ENCODE measurements at places on chromosomes 6 and 20.

- no peak for DNase-seq
Measured at GRCh38 chr6:52570291-52570700, 6.6 kb downstream of the TRAM2 start.

DNA sequence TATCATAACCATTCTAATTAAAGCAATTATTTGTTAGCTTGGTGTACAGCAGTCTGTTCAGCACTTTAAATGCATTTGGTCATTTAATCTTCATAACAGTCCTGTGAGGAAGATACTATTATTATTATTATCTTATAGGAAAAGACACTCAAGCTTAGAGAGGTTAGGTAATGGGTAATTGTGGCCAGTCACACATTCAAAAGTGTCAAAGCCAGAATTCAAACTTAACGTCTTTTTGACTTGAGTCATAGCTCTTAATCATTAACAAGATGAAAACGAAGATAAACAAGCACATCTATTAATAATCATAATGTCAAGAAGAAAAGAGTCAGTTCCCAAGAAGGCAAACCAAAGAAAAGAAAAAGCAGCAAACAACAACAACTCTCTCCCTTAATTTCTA, 251.0 kb downstream of the SYNE1 start:
- no peak for DNase-seq

DNA sequence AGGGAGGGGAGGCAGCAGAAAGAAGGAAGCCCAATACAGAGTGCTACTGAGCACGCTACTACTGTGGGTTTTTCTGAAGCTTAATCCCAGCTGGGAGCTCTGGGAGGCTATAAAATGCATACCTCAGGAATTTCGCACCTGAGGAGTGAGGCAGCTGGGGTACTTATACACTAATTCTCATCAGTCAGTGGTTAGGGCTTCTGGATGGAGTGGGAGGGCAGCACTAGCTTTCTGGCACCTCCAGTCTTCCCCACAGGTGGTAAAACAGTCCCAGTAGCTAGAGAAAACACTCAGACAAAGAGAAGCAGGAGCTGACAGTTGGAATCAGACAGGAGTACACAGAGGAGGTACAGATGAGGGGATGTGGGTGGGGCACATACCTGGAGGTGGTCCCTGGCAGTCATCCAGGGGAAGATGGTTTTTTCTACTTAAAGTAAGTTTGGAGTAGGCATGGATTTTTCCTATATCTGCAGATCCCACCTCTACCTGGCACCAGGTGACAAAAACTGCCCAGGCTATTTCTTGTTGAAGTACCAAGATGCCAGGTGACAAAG, 37.8 kb downstream of the CPXM1 start:
- DNase-seq, result no peak

GRCh38 chr6:118876198-118876597, 17.8 kb upstream of the ASF1A start:
- DNase-seq, result no peak

GRCh38 chr6:36563928-36564284, 16.6 kb upstream of the STK38 start:
- DNase-seq, result no peak

- DNase-seq, result no peak
Measured at GRCh38 chr6:131897621-131898020, 53.6 kb downstream of the CCN2 start.

- DNase-seq, result no peak
Measured at GRCh38 chr6:142235272-142235671, 66.5 kb upstream of the ADGRG6 start.

- DNase-seq, result no peak
Measured at GRCh38 chr20:40591536-40591935, 97.5 kb downstream of the MAFB start.
